ENCODE measurements at places on chromosomes 3 and 15. TPM values are rescaled to one million over a fixed set of nuclear protein-coding genes. Genes with fewer than 3 reads are reported as not detected.

The FRMD4B gene
- total RNA-seq, result 13.5 TPM

GRCh38 chr3:61715886-61716527 lies 154.6 kb downstream of the PTPRG start:
- DNase-seq, result no peak
- H3K36me3 ChIP-seq, result no peaks in the 10 kb centered on the region
- H3K4me3 ChIP-seq, result no peak overlapping the region
- H3K27ac ChIP-seq, result no peak overlapping the region

- peaks cover 8% of the 10 kb centered on the region for H3K4me1 ChIP-seq
- no peak overlapping the region for H3K27ac ChIP-seq
- no peaks in the 10 kb centered on the region for H3K36me3 ChIP-seq
- no peak overlapping the region for H3K4me3 ChIP-seq
- no peaks in the 10 kb centered on the region for H3K27me3 ChIP-seq
- no peak for DNase-seq
These were observed 21.3 kb upstream of the NUDT16 start for GRCh38 chr3:131360191-131360755.

DNA sequence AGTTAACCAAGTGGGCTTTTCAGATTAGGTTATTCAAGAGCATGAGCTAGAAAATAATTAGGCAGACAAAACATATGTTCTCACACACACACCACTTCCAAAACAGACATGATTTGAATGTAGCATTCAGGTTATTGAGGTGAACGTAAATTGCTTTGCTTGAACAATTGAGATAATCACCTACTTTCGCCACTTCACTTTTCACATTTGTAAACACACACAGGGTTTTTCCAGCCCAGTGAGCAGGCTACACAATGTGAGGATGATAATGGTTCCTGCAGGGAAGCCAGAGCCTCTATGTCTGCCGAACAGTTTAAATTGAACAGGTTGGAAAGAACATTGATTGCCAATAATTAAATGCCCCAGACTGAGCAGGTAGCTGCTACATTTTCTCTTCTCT lies 560.8 kb downstream of the OCA2 start:
- no peak for DNase-seq
- no peaks in the 10 kb centered on the region for H3K36me3 ChIP-seq
- no peak overlapping the region for H3K4me3 ChIP-seq
- no peaks in the 10 kb centered on the region for H3K4me1 ChIP-seq
- H3K27ac ChIP-seq, result no peak overlapping the region

The SMCO1 gene
- not detected for total RNA-seq

Data from colonic mucosa (tissue), 4 donors.